Stimulated activated CD4-positive, alpha-beta T cell treated with anti-CD3 and anti-CD28 coated beads, Interleukin-4, amount 100 ng/mL, for 1 hour (primary cell): ENCODE measurements at places on chromosomes 13 and 19.
A peak's percentile ranks its signal among the peaks of the same experiment; 100 is the strongest.

- no peak for DNase-seq
Measured at GRCh38 chr19:39558624-39559117, 18.7 kb upstream of the EID2 start.

DNA sequence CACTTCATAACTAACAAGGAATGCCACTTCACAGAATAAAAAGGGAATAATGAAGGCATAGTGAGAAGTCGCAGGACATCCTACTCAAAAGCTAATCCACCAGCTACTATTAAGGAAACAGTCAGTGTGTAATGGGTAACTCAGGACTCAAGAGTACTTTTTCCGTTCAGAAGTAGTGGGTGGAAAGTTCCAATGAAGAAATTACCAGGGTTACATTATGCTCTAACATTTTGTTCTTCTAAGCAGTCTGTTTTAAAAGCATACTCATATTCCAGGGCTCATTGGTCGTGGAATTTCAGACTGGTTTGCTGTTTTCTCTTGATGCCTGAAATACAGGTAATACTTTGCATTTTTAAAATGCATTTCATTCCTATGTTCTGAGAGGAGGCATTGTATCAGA lies 222.4 kb upstream of the IRS2 start:
- DNase-seq = no peak

DNA sequence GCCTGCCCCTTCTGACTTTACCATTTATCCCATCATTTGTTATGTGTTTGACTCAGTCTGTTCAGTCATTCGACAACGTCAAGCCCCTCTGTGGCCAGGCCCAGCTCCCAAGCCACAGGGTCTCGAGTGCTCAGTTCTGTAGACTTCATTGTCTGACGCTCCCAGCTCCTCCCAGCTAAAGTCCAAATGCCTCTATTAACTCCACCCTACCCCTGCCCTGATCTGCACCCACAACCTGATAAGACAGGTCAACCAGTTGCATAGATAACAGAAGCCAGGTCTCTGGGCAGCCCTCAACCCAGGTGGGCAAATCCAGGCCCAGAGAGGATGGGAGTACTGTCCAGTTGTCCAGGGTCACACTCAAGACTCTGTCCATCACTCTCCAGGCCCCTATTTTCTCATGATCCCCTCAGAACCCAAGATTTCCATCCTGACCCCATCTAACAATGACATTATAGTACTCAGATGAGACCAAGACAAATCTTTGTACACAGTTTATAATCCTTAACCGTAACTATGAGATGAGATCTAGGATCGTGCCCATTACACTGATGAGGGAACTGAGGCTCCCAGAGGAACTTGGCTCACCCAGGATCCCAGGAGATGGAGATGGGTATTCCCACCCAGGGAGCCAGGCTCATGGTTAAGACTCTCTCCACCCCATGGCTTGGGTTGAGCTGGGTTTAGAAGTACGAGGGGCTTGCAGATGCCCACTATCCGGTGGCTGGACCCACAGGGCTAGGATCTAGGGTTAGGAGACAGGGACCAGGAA lies 1.1 kb downstream of the TM6SF2 start:
- DNase-seq = no peak

DNA sequence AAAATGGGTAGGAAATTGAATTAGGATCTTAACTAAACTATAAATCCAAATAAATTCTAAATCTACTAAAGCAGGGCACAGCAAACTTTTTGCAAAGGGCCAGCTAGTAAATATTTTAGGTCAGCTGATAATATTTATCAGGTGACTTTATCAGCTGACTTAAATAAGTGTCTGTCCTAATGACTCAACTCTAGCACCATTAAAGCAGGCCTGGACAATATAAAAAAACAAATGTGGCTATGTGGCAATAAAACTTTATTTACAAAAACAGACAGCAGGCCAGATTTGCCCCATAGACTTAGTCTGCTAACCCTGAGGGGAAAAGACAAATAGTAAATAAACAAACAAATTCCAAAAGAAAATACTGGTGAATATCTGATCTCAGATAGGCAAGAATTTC lies 27.7 kb upstream of the DOCK9 start:
- DNase-seq = no peak

DNA sequence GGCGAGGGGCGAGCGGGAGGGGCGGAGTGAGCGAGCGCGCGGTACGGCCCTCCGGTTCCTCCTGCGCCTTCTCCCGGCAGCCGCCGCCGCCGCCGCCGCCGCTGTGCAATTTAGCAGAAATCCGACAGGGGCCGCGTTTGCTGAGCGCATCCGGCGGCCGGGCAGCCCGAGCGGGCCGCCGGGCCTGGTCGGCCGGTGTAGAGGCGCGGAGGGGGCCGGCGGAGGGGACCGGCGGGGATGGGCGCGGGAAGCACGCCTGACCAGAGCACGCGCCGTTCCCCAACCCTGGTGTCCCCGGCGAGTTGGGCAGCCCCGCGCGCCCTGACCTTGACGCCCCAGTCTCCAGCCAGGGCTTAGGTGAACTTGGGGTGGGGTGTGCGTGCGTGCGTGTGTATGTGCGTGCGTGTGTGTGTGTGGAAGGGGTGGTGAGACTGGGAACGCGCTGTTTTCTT lies 144.5 kb upstream of the ZNF536 start:
- DNase-seq = peak; percentile 54

GRCh38 chr19:11169896-11170678 lies 14.5 kb upstream of the SPC24 start:
- DNase-seq = no peak

DNA sequence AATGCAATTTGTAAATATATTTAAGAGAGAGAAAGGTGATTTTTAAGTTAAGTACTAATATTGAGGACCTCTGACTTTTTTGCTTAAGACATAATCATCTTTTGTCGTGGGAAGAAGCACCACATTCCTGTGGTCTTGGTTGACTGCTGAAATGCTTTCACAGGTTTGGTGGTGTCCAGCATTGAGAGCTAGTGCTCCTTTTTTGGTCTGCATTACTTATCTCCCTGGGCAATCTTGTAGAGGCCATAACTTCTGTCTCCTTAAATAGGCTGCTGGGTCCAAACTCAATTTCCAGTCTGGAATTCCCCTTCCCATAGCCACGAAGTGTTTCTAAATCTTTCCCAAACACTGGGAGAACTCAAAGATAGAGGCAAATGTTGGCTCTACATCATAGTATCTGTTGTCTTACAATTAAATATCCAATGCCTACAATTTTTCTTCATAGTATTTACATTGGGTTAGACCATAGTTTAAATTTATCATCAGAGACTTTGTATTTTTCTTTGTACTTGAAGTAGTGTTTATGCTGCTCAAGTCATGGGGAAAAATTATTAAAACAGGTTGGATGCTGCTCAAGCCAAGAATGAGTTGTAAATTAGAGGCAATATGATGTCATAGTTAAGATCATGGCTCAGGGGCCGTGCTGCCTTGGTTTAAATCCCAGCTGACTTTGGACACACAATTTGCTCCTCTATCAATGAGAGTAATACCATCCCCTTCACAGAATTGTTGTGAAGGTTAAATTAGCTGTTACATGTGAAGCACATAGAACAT lies 105.6 kb downstream of the POSTN start:
- DNase-seq = no peak

DNA sequence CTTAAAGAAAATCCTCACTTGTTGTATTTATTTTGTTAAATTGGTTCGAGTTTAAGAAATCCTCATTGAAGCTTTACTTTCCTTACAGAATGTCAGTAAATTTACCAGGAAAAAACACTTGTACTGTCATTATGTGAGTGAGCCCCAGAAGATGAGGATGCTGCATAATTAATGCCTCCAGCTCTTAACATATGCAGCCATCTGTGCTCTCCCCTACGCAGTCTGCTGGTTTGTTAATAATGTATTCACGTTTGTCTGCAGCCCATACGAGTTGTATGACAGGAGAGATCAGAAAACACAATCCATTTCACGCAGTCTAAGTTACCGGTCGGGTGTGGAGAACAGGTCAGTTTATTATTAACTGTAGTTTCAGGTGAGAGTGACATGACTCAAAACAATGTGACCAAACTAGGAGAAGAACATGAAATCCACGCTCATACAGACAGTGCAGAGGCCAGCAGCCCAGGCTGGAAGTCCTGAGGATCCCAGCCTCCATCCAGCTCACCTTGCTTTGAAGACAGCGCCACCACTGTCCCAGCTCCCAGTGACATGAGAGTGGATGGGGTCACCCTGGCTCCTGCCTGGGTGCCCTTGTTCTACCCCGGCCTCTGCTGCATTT lies 19.8 kb upstream of the ATP11A start:
- no peak for DNase-seq

GRCh38 chr13:81738364-81738763 lies 1397.4 kb upstream of the SPRY2 start:
- DNase-seq = no peak

GRCh38 chr19:42252365-42253244 lies 2.3 kb downstream of the ERF start:
- DNase-seq = no peak

- DNase-seq = no peak
Measured at GRCh38 chr13:41049480-41050440, 11.5 kb upstream of the WBP4 start.

DNA sequence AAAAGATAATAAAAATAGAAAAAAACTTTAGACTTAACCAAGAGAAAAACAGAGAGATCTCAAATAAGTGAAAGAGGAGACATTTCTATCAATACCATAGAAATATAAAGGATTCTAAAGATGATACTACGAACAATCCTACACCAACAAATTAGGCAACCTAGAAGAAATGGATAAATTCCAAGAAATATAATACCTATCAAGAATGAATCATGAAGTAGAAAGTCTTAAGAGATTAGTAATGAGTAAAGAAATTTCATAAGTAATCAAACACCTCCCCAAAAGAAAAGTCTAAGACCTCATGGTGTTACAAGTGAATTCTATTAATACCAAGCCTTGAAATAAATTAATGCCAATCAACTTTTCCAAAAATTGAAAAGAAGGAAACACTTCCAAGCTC lies 1584.5 kb upstream of the MIR17HG start:
- no peak for DNase-seq
